ENCODE measurements at places on chromosomes 4 and X.

- DNase-seq = no peak
These were observed 9.8 kb downstream of the NDNF start for GRCh38 chr4:121062521-121062920.

- DNase-seq = no peak
These were observed 17.8 kb upstream of the CXCL3 start for GRCh38 chr4:74056114-74056857.

GRCh38 chr4:28665306-28665705 lies 1804.7 kb downstream of the STIM2 start:
- DNase-seq = no peak

- no peak for DNase-seq
These were observed 305.4 kb downstream of the IDS start for GRCh38 chrX:149199734-149200133.

DNA sequence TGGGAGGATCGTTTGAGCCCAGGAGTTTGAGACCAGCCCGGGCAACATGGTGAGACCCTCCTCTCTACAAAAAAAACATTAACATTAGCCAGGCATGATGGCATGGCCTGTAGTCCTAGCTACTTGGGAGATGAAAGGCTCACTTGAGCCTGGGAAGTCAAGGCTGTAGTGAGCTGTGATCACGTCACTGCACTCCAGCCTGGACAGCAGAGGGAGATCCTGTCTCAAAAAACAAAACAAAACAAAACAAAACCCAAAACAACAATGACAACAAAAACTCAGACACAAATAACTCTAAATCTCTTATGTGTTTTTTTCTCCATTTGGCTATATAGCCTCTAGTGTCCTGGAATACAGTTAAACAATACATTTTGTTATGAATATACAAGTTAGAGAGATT lies 127.3 kb upstream of the STK26 start:
- no peak for DNase-seq

GRCh38 chr4:74628852-74629620 lies 165.3 kb downstream of the BTC start:
- no peak for DNase-seq

GRCh38 chrX:30863974-30864373 lies 25.1 kb downstream of the TAB3 start:
- no peak for DNase-seq

- peak; percentile 82 for DNase-seq
These were observed 3.4 kb downstream of the TFE3 start for GRCh38 chrX:49039598-49040375.

- DNase-seq = no peak
These were observed 66.6 kb downstream of the ING2 start for GRCh38 chr4:183571350-183571941.

DNA sequence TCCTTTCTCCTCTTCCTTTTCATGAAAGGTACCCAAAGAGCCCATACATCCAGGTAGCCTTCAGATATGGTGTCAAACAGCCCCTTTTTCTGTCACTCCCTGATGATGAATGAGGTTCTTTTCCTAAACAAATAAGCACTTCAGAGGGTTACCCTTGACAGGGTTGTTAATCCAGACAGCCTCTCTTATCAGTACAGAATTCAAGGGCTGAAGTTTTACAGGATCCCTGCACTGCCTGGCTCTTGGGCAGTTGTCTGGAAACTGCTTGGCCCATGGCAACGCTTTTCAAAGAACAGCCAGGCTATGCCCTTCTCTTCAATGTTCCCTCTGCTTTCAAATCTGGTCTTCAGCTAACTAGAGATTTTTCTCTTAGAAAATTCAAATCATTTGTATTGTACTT lies 352.6 kb upstream of the FAM241A start:
- no peak for DNase-seq

DNA sequence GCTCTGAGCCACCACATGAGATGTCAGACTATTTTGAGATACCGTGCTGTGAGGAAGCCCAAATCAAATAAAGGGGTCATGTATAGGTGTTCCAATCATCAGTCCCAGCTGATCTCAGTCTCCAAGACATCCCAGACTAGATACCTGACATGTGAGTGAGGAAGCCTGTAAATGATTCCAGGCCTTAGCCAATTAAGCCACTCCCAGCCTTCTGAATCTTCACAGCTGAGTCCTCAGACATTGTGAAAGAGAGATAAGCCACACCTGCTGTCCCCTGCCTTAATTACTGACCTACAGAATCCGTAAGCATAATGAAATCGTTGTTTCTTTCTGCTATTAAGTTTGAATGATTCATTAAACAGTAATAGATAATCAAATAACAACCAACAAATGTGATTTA lies 671.4 kb downstream of the ZNF674 start:
- no peak for DNase-seq

GRCh38 chr4:146513548-146513947 lies 8.2 kb downstream of the SLC10A7 start:
- no peak for DNase-seq

GRCh38 chrX:153463556-153463955 lies 6.8 kb downstream of the HAUS7 start:
- no peak for DNase-seq

GRCh38 chrX:148599404-148599803 lies 99.0 kb downstream of the AFF2 start:
- no peak for DNase-seq

DNA sequence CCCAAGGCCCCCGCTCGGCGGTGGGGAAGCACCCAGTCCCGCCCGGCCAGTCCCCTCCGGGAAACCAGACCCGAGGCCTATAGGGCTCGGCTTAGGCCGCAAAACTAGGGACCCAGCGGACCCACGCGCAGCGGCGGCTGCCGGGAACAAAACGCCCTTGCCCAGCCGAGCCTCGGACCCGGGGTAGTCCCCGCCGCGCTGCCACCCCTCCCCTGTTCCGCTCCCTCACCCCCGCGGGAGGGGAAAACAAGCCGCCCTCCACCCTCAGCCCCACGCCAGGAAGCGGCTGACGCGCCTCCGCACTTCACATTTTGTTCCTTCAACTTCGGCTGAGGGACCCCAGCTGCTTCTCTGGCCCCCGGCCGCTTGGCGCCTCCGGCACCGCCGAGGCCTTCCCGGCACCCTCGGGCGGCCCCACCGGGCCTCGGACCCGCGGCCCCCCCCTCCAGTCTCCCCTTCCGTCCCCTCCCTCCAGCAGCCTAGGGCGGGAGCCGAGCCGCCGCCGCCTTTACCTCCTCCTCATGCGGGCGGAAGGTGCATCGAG lies 694 bp downstream of the PDS5A start:
- DNase-seq = peak; percentile 81
